ENCODE measurements at places on chromosomes 3 and 15.
A peak's percentile ranks its signal among the peaks of the same experiment; 100 is the strongest.

GRCh38 chr15:72193836-72194396 lies 3.7 kb downstream of the GRAMD2A start:
- DNase-seq = no peak

GRCh38 chr3:74268753-74269152 lies 345.7 kb downstream of the CNTN3 start:
- no peak for DNase-seq

DNA sequence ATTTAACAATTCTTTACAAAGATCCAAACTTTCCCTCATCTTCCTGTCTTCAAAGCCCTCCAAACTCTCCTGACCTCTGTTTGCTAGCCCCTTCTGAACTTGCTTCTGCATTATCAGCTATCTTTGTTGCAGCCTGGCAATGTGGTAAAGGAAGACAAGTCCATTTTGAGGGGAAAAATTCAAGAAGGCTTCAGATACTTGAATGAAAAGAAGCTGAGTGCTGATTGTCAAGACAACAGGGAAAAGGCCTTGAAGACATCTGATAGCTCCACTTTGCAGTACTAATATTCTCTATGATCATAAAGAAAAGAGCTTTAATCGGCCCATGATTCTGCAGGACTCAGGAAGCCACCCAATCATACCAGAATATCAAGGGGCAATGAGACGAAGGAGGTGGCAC lies 91.8 kb downstream of the LMLN start:
- no peak for DNase-seq

- no peak for DNase-seq
These were observed 293.5 kb downstream of the ULK4 start for GRCh38 chr3:41668379-41668778.

DNA sequence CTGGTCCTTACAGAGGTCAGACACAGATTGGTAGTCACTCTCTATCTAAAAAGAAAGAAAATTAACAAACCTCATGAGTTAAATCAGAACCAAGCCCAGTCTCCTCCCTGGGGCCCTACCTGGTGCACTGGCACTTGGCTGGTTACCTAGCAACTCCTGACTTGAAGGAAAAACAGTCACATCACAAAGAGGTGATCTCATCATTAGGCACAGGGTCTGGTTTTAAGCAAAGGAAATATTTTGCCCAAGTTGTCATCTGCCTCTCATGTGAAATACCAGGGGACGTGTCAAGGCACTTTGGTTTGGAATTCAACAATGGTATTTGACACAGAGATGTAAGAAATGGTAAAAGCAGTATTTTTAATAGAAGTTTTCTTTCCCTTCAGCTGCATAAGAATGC lies 47.7 kb upstream of the FMN1 start:
- no peak for DNase-seq

GRCh38 chr15:53978253-53978906 lies at the start of gene UNC13C:
Gene UNC13C, plus strand, starts transcription at chr15:53978441. Its CDS starts 34,463 bp downstream, at chr15:54012904.
- DNase-seq = no peak

DNA sequence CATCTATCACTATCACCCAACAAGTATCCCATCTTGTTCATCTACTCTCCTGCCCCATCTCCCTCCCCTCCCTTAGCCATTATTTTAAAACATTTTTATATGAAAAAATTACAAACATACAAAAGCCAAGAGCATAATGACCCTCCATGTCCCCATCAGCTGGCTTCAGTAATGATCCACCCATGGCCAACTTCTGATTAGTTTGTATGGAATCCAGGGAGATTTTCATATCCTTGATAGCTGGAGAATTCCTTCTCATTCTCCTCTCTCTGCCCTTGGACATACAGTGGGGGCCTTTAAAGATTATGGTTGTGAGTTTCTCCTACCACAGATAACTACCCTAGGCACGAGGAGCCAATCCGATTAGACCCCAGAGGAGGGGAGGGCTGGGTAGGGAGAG lies 40.2 kb downstream of the IRAK2 start:
- no peak for DNase-seq

- DNase-seq = peak; percentile 47
These were observed 10.0 kb downstream of the MRPS25 start for GRCh38 chr3:15055019-15055557.

GRCh38 chr15:68352401-68353062 lies 75.0 kb downstream of the FEM1B start:
- DNase-seq = no peak

GRCh38 chr15:35182841-35183479 lies 97.9 kb upstream of the NANOGP8 start:
- no peak for DNase-seq

DNA sequence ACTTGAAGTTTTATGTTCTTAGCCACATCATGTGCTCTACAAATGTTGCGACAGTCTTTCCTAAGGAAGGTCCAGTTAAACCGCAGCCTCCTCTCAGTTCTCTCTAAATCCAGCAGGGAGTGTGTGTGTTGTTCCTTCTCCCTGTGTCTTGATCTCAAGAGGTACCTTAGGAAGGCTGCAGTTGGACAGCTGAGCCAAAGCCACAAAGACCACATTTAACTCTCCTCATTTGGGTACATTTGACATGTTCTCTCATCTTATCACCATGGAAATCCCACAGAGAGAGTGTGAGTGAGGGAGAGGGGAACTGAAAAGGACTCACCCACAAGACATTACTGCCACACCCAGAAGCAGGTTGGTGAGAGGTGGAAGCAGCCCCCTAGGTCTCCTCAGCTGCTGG lies 79.5 kb downstream of the CD200R1L start:
- DNase-seq = no peak

- no peak for DNase-seq
These were observed 1.1 kb downstream of the FAM131A start for GRCh38 chr3:184338511-184338945.

- no peak for DNase-seq
These were observed 28.9 kb upstream of the ZNF385D start for GRCh38 chr3:21779909-21780308.

DNA sequence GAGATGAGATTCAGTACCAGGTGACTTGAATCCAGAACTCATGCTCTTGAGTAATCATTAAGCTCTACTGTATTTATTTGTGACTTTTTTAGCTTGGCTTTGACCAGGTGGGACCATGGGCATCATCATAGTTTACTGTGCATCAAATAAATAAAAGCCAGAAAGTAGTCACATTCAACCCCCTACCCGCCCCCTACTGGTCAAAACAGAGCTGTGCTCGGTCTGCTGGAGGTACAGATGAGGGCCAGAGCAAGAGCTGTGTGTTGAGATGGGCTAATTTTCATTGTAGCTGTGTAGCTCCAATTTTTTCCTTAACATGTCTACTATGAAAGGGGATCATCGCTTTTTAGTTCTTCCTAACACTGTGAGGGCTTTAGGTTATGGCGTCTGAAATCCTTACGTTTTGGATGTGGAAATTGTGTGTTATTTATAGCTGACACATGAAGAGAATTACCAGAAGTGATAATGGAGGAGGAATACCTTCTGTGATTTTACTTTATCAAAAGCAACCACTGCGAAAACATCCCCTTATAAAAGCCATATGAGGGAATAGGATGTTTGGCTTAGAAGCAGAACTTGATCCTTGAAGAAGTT lies 375.1 kb downstream of the PTPRG start:
- no peak for DNase-seq

DNA sequence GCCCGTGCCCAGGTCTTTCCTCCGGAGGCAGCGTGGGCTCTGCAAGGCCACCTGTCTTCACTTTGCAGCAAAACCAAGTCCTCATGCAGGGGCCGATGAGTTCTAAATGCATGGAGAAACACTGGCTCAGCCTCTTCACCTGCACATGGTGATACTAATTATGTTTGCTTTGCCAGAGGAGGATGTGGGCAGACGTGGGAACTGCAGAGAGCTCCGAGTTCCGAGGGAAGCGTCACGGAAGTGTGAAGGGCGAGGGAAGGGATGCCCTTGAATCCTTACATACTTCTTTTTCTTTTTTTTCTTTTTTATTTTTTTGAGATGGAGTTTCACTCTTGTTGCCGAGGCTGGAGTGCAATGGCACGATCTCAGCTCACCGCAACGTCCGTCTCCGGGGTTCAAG lies 74.8 kb downstream of the GABRG3 start:
- no peak for DNase-seq

GRCh38 chr3:172138792-172139507 lies 99.6 kb downstream of the FNDC3B start:
- DNase-seq = no peak

DNA sequence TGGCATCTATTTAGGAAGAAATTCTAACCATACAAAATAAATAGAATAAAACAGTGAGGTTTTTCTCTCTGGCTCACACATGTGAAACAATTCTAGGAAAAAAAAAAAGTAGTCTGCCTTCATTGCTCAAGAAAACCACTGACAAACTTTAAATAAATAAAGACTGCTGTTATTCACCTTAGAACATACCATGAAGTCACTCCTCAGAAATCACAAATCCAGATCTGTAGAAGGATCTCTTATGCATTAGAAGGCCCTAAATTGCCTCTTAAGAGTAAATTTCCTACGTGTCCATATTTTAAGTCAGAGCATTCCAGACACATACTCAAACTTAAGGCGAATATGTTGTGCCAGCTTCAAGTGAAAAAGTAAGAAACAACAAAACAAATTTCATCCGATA lies 217.3 kb downstream of the ZIC4 start:
- DNase-seq = no peak

GRCh38 chr3:107997671-107998070 lies 93.2 kb downstream of the CD47 start:
- no peak for DNase-seq

DNA sequence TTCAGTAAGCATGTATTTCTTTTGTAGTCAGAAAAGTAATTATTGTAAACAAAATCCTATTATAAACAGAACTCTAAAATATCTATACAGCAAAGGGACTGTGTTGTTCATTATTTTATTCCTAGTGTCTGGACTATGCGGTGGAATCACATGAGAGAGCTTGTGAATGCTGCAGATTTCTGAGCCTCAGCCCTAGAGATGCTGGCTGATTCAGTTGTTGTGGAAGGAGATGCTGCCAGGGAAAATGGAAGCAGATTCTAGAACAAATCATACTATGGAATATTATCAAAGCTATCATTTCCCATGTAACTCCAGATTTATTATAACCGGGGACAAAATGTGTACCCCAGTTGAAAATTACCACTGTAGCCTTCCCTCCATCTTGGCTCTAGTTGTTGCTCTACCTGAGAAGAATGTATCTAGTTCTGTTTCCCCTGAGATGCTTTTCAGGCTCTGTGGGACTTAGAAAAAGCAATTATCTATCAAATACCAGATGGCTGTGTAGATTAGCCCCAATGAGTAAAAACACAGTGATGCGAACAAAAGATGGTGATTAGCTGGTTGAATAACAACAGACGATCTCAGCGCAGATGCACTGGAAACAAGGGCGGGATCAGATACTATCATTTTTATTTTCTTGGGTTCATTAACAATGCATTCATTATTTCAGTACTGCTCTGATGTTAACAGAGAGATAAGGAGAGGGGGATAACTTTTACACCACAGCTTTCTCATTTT lies 131.3 kb downstream of the TMEM108 start:
- DNase-seq = no peak

DNA sequence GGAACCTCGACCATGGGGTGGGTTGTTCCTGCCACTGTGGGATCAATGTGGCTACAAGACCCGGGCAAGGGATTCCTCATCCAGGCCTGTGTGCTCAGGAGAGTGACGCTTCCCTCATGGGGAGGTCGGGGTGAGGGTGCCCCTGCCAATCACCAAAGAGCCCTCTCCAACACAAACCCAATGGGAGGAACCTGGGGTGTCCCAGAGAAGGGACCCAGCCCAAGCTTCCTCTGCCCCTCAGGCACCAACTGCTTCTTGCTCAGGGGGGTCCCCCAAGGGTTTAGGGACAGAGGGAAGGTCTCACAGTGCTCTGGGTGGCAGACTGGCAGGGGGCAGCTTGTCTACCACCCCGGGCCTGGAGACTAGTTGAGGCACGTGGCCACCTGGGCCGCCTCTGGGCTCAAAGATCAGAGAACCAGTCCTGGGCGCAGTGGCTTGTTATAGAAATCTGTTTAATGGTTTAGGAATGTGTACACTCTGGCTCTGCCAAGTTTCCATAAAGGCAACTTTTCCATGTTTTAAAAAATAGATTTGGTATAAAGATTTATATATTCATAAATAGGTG lies 26.6 kb downstream of the GP9 start:
- DNase-seq = no peak

DNA sequence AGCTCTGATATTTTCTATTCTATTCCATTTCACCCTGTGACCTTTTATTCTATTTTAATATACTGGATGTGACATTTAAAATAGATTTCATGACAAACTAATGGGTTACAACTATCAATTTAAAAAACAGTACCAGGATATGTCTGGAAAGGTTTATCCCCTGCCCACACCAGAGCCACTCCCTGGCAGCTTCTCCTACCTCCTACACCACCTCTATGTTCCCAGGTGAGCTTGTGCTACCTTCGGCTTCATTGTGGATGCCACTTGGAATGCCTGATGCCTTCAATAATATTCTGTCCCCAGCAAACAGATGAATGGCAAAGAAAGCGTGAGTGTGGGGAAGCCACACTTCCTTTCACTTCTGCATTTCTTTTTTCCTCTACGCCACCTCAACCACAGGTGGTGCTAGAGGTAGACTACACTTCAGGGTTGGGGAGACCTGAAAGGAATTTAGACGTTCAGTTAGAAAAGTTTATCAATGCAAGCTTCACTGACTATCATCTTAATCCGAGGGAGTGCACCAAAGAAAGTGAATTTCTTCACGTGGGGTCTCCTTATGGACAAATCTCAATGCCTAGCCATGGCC lies 213.0 kb downstream of the SSR3 start:
- no peak for DNase-seq

GRCh38 chr3:12891985-12892839 lies 50.8 kb upstream of the RPL32 start:
- DNase-seq = no peak

DNA sequence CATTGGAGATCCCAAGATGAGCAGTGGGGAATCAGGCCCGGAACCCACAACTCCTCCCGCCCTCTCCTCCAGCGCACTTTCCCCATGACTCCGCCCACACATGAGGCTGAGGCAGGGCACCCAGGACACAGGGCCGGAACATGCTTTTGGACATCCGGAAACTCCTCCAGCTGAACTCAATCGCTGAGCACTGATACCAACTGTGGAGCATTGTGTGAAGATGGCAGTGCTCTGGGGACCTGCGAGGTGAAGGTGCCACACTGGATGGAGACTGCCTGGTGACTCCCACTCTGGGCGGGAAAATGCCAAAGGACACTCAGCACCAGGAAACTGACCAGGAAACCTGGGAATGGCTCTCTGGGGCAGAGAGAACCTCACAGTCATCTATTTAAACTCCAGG lies 189.1 kb downstream of the FAM43A start:
- DNase-seq = no peak

DNA sequence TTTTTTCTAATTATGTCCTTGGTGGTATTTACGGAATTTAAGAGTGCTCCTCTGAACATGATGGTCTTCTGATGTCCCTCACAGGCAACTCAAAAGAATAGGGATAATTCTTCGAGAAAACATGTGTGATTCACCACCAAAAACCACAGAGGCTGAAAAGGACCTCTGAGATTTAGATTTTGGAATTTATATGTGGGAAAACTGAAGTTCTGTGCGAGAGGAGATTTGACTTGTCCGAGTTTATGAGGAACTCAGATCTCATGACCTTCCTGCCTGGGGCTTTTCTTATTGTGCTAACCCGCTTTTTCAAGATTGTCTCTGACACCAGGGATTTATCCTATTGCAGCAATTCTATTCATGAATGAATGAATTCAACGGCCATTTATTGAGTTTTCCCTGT lies 142.4 kb downstream of the FAM43A start:
- no peak for DNase-seq

- no peak for DNase-seq
These were observed 29.9 kb upstream of the MCCC1 start for GRCh38 chr3:183129243-183129642.

- no peak for DNase-seq
These were observed 178.3 kb downstream of the KBTBD8 start for GRCh38 chr3:67176396-67176795.
